ENCODE measurements at places on chromosomes 4 and X.

GRCh38 chr4:171170671-171171070, 642.5 kb upstream of the GALNTL6 start:
- DNase-seq: no peak

GRCh38 chr4:3479358-3480101, 16.4 kb downstream of the DOK7 start:
- no peak for DNase-seq

- DNase-seq: no peak
These were observed 26.6 kb upstream of the SNCA start for GRCh38 chr4:89863533-89863932.

- DNase-seq: no peak
These were observed 73.0 kb upstream of the ADAD1 start for GRCh38 chr4:122305853-122306252.

DNA sequence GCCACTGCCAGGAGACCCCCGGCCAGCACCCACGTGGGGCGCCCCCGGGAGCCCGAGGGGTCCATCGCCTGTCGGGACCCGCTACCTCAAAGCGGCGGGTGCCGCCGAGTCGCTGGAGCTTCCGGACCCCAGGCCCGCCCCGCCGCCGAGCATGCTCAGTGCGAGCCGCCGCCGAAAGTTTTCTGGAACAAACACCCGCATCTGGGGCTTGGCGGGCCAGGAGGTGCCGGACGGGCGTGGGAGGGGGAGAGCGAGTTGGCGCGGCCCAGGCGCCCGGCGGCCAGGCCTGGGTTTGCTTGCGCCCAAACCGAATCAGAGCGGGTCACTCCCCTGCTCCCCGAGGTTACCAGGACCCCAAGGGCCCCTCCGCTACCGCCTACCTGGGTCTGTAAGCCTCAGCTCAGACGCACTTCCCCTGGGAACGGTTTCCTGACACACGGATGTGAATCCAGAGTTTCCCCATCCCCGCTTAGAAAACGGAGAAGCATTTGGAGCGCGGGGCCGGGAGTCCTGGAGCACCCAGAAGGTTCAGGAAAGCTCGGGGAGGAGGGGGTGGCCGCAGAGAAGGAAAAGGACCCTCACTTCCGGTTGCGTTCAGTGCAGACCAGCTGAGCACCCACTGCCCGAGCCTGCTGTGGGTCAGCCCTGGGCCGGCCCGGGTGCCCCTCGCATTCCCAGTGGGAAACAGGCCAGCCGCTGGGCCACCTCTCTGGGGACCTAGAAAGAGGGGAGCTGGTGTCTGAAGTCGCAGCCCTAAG, at the start of gene EVC2:
Gene EVC2 (minus strand): TSS at position 111 of the 758 bp plus-strand sequence. CDS start 46 bp downstream, at position 65.
- no peak for DNase-seq

- no peak for DNase-seq
These were observed 589.5 kb downstream of the BCOR start for GRCh38 chrX:39508300-39508692.

DNA sequence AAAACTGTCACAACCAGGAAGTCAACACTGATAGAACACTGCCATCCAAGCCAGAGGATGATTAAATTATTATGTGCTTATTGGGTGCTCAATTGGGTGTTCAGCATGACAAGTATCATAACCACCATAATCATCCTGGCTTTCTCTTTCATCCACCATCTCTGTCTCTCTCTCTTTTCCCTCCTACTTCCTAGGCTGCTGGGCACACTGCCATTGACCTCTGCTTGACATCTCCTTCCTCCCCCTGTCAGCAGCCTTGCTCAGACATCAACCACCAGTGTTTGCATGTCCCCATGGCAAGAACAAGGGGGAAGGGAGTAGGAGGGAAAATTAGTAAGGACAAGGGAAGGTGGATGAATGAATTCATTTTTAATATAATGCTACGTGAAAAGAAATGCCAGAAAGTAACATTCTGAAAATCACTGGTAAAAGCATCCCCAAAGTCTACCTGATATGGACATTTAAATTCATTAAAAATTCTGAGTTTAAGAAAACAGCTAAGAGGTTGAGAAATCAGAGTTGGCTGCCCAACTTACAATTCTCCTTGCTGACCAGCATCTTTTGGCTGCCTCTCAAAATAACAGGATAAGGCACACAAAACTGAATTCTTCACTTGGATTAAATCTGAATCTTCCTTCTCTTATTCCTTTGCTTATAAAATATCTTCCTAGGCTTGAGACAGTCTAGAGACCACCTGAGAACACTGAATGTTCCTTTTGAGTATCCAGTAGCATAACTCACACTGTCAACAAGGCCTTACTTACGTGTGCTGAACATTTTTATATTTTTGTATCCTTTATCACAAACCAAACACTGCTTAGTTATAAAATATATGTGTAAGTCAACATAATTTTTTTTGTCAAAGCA, 48.5 kb downstream of the SNCA start:
- no peak for DNase-seq

DNA sequence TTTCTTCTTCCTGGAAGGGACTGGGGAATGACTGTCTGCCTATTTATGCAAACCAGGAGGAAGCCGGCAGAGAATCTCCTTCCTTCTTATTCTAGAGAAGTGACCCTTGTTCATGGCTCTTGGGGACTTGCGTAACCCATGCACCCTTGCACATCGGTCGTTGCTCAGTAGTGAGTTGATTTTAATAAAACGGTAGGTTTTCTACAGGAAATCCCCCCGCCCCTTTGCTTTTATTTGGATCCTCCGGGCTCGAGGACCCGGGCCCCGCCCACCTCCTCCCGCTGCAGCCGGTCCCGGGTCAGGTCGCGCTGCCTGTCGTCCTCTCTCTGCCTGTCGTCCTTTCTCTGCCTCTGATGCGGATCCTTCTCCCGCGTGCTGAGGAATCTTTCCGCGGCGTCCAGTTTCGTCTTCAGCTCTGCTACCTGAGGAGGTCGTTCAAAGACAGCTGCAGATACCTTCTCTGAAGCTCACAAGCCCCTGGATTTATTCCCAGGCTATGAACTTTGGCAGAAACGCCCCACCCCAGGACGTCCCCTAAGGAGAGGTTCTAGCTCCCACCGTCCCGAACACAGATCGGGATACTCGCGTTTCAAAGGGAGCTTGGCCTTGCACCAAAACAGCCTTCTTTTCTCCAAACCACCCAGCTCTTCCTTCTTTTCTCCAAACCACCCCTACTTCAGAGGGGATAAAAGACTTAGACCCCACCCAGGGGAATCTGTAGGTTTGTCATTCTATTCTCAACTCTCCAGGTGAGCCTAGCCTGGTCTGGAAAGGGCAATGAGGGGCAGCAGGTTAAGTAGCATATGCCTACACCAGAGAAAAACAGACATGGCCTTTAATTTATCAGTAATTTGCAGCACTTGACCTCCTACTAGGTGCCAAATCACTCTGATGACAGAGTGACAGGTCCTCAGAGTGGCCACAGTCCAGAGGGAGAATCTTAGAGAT, 7.0 kb downstream of the TNIP3 start:
- DNase-seq: no peak

- DNase-seq: no peak
These were observed 98.5 kb upstream of the FAM9C start for GRCh38 chrX:13142891-13143290.

DNA sequence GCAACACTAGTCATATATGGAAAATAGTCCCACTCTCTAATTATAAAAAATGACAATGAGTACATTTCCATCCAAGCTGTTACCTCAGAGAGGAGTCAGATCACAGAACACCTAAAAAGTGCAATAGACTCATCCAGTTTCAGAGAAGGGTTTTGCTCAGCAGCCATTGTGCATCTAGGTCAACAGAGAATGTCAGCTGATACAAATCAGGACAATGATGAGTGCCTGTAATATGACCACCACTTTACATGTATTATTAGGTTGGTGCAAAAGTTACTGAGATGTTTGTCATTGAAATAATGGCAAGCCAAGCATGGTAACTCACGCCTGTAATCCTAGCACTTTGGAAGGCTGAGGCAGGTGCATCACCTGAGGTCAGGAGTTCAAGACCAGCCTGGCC, 164.1 kb upstream of the TTC29 start:
- DNase-seq: no peak

- no peak for DNase-seq
These were observed 165.1 kb upstream of the RAI2 start for GRCh38 chrX:18026166-18026565.

DNA sequence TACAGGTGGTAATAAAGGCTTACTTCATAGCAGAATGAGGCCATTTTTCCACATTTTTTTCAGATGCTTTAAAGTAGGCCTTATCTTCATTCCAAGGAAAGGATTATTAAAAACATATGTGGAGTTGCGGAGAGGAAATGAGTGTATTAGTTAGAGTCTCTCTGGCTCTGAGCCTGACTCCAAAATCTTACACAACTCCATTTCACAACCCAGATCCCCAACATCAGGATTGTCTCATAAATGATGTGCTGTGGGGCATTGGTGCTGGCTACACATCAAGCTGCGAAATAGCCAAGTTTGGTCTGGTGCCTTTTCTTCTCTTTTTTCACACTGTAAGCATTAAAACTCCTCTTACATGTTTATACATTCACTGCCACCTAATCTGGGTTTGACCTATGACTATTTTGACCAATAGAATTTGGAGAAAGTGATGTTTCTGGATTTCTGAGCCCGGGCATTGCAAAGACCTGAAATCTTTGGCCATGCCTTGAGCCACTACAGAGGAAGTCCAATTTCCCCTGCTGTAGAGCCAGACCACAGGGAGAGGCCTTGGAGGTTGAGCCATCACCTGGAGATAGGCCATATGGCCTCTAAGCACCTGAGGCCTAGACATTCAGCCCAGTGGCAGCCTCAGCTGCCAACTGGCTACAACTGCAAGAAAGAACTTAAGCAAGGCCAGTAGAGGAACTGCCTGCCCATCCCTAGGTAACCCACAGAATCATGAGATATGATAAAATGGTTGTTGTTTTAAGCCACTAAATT, 16.7 kb upstream of the SOD3 start:
- no peak for DNase-seq

- DNase-seq: no peak
These were observed 14.9 kb downstream of the PARM1 start for GRCh38 chr4:74947798-74948197.

DNA sequence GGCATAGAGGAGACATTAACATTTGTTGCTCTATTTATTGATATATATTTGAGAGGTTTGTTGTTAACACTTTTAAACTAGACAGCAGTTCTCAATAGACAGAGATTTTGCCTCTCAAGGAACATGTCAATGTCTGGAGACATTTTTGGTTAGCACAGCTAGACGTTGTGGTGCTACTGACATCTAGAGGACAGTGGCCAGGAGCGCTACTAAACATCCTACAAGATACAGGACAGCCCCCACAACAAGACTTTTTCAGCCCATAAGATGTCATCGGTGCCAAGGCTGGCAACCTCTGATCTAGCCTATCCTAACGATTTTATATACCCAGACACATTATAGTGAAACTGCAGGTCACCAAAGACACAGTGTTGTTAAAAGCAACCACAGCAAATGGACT, 18.4 kb upstream of the CTSO start:
- DNase-seq: no peak

GRCh38 chrX:72143609-72143907, 11.8 kb upstream of the RTL5 start:
- no peak for DNase-seq

DNA sequence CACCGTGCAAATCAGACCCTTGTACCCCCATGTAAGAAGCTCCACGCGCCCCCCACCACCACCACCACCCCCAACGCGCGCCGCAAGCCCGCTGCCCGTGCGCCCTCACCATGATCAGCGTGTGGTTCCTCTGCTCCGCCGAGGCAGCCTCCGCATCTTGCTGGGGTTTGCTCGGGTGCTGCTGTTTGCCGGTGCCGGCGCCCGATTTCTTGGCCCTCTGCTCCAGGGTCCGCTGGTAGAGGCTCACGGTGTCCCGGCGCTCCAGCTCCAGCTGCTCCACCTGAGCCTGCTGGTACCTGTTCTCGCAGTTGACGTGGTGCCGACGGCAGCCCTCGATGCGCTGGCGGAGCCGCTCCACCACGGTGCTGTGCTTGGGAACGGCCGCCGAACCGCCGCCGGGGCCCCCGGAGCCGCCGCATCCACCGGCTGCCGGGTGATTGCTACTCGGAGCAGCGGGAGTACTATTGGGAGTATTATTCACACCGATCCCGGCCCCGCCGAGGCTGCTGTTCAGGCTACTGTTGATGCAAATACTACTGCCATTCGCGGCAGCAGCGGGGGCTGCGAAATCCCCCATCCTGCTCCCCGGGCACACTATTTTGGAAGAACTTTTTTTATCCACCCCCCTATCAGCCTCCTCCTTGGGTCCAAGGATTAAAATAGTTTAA, 1.1 kb downstream of the MAML3 start:
- DNase-seq: no peak

DNA sequence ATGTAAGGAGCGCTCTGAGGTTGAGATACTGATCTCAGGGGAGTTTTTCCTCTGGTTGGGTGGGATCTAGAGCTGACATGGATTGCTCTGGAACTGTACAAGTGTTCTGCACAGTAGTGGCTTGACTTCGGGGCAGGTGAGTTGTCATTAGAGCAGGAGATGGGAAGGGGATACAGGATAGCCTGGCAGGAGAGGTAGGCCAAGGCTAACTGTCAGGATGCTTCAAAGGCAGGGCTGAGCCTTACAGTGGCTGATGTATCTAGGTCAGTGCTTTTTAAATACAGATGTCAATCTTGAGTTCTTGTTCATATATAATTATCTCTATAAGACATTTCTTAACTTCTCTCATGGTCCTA, 43.5 kb upstream of the RELL1 start:
- no peak for DNase-seq

Data from NCI-H2081 treated with DMSO at 0.1 percent for 48 hours (cell line).